ENCODE measurements at places on chromosomes 1 and 21.

DNA sequence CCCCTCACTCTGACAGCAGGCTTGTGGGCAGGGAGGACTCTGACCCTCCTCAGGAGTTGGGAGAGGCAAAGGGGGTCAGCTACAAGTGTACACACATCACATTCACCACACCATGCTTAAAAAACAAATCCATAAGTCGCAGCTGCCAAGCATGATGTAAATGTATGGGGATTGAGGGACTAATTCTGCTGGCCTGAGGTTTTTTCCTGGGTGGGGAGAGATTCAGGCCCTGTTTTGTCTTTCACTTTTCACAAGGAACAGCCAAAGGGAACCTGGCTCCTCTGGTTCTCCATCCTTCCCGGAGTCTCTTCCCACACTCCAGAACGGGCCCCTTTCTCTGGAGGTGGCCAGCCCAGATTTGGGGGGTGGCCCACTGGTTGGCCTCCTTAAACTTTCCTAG, 1.3 kb upstream of the MTARC2 start:
- no peak for DNase-seq

- no peak for DNase-seq
Observed at GRCh38 chr1:67333603-67334002, 25.9 kb downstream of the IL12RB2 start.

DNA sequence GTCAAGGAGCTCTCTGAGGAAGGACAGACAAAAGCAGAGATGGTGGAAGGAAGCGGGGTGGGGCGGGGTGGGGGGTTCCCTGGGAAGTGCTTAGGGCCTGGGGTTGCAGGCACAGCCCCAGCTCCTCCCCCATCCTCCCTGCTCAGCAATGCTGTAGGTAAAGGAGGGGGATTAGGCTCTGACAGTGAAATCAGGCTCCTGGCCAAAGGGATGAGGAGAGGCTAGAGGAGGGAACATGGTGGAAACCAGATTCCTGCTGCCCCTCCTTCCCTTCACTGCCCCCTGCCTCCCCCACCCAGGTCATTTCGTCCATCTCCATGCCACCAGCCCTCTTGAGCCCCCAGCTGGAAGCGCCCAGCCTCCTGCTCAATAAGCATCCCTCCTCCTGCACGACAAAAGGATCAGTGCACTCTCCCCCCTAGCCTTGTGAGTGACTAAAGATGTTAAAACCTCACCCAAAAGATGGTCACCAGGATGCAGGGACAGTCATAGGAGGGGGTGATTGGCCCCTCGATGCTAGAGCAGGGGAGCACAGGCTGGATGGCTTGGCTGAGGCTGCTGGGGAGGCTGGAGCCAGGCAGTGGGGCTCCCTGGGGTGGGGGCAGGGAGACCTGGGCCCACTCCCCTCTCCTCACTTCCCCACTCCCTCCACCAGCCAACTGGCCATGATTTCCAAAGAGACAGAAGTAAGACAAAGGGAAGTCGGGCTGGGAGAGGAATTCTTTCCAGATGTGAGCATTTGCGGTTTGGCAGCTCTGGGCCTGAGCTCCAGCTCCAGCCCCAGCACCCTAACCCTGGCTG, 2.2 kb upstream of the CRABP2 start:
- DNase-seq, result no peak

GRCh38 chr1:110476028-110476765, 25.2 kb downstream of the PROK1 start:
- no peak for DNase-seq

DNA sequence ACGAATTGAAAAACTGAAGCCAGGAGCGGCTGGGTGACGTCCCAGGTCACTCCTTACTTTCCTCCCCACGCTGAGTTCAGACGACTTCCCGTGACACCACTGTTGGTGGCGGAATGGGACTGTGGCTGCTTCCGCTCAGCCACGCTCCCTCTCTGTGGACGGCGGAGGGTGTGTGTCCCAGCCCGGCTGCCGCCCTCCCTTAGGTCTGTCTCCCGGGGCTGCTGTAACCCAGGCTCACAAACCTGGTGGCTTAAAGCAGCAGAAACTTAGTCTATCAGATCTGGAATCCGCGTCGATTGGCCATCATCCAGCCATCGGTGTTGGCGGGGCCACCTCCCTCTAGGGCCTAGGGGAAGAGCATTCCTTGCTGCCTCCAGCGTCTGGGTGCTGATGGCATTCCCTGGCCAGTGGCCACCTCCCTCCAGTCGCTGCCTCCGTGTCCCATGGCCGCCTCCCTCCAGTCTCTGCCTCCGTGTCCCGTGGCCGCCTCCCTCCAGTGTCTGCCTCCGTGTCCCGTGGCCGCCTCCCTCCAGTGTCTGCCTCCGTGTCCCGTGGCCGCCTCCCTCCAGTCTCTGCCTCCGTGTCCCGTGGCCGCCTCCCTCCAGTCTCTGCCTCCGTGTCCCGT, 17.5 kb downstream of the TRPM2 start:
- DNase-seq, result no peak

- DNase-seq, result no peak
Observed at GRCh38 chr1:47340227-47340626, 6.6 kb downstream of the CMPK1 start.

DNA sequence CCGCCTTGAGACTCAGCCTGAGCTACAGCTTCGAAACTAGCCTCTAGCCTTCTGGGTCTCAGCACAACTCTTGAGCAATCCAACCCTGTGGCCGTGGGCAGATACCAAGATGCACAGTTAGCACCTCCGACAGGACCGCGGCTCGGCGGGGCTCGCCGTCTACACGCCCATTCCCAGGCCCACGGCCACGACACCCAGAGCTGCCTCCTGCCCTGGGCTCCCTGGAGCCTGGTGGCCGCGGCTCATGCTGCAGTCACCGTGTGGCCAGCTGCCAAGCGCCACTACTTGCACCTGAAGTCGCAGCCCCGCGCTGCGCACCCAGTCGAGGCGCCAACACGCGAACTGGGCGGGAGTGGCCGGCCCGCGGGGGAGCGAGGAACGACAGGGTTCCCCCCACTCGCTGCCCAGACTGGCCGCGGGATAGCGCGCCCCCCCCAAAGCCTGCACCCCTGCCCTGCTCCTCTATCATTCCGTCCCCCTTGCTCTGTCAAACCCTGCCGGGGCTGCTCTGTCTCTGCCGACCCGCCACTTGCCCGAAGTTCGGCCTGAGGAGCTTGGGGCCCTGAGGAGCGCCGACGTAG, 729 bp upstream of the CDCA8 start:
- peak; percentile 30 for DNase-seq

DNA sequence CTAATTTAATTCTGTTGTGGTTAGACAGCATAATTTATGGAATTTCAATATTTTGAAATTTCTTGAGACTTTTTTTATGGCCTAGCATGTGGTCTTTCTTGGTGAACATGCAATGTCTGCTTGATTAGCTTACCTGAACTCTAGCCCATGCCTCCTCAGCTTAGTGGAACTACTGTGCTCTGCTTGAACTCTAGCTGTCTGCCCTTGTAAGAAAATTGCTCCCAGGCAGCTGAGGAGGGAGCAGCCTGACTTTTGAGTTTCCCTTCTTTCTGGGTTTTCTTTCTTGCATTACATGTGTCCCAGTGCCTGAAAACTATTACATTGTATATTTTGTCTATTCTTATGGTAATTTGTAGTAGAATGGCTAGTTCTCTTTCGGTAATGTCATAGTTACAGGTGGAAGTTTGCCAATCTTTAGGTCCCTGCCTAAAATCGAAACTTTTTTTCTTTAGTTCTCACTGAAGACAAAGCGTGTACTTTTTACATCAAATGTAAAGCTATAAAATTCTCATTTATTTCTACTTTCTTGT, 105.3 kb downstream of the MAST2 start:
- DNase-seq, result no peak

- no peak for DNase-seq
Observed at GRCh38 chr1:223745731-223746130, 33.4 kb downstream of the CAPN2 start.

DNA sequence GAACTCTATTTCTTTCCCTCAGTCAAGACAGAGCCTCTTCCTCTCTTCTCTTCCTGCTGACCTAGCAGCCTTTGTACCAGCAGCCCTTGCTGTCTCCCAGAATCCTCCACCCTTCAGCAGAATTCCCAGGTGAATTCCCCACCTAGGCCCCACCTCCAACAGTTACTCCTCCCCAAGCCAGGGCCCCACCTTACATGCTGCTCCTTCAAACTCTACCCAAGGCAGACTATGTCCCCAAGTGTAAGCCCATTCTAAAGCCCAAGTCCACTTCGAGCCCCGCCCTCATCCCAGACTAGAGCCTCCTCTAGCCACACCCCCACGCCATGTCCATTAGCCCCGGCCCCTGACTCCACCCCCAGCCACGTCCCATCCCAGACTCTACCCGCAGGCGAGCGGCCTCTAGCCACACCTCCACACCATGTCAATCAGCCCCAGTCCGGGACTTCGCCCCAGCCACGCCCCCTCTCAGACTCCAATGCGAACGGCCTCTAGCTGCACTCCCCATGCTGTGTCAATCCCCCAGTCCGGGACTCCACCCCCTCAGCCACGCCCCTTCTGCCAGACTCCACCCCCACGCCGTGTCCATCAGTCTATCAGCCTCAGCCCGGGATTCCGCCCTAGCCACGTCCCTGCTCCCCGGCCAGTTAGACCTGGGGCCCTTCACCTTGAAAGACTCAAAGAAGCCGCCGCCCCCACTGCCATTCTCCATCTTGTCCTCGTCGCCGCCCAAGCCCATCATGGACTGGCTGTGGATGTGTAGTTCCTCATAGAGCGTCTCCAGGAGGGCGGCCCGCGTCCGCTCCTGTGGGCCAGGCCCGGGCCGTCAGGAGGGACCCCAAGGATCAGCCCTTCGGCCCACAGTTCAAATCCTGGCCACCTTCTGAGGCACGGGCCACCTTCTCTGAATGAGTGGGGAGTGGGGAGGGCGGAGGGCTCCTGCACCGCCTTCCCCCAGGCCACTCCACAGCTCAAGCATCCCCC, 61.3 kb downstream of the RAP1GAP start:
- peak; percentile 44 for DNase-seq

GRCh38 chr1:152169366-152170025, 10.5 kb upstream of the RPTN start:
- no peak for DNase-seq

GRCh38 chr1:22053861-22054770, 1.6 kb downstream of the CDC42 start:
- no peak for DNase-seq

- no peak for DNase-seq
Observed at GRCh38 chr1:227042292-227042691, 102.2 kb downstream of the COQ8A start.

DNA sequence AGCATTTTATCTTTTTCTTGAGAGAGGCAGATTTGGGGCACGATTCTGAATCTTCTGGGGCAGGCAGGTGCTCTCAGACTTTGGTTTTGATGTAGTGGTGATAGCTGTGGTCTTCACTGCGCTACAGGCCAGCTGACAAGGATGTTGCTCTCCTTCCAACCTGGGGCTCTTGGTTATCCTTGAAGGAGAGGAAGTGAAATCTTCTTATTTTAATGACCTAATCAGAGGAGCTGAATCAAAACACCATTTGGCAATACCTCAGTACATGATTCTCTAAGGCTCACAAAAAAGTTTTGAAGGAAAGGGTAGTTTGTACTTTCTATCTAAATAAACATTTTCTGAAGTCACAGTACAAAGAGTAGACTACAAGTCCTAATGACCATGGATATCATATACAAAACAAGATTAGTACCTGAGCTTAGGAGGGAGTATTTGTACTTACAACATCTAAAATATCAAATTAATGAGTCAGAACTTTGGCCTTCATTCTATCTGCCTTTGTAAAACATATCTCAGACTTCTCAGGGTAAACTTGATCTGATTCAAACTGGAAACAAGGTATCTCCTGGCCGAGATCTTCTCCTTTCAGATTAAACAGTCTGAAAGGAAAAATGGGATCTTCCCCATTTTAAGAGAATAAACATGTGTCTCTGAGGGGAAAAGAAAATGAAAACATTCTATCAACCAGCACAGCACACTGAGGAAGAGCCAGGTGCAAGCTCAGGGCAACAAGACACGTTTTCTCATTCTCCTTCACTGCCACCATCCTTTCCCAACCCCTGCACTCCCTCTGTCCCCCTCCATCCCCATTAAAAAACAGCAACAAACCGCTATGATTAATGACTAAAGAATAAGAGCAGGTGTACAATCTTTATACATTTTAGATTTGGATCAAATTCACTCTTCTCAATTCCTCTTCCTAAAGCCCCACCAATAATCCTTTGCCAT, 69.2 kb downstream of the SH3GLB1 start:
- no peak for DNase-seq

DNA sequence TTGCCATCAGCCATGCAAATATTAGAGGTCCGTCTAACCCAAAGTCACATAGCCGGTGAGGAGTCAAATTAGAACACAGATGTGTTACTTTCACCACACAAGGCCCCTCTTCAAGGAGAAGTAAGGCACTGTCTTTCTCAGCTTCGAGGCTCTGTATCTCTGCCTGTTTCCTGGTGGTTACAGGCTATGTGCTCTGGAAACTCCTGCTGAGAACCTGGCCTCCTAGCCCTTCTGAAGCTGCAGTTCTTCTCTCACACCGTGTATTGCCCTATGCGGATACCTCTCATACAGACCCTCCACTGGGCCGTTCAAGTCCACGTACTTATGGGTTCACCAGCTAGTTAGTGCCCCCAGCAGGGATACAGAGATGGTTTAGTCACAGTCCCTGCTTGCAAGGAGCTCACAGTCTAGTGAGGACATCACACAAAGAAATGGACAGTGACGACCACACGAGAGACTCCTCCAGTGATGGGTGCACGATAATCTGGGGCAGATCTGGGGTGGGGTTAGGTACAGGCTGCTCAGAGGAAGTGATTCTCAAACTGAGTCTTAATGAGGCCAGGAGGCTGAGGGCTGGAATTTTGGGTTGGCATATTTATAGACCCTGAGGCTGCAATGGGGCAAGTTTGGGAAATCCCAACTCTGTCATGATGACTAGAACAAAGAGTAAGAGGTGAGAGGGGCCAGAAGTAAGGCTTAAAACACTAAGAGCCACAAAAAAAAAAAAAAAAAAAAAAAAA, 22.8 kb upstream of the ELOA start:
- no peak for DNase-seq

GRCh38 chr1:217899614-217900013, 268.5 kb downstream of the SPATA17 start:
- DNase-seq, result no peak

DNA sequence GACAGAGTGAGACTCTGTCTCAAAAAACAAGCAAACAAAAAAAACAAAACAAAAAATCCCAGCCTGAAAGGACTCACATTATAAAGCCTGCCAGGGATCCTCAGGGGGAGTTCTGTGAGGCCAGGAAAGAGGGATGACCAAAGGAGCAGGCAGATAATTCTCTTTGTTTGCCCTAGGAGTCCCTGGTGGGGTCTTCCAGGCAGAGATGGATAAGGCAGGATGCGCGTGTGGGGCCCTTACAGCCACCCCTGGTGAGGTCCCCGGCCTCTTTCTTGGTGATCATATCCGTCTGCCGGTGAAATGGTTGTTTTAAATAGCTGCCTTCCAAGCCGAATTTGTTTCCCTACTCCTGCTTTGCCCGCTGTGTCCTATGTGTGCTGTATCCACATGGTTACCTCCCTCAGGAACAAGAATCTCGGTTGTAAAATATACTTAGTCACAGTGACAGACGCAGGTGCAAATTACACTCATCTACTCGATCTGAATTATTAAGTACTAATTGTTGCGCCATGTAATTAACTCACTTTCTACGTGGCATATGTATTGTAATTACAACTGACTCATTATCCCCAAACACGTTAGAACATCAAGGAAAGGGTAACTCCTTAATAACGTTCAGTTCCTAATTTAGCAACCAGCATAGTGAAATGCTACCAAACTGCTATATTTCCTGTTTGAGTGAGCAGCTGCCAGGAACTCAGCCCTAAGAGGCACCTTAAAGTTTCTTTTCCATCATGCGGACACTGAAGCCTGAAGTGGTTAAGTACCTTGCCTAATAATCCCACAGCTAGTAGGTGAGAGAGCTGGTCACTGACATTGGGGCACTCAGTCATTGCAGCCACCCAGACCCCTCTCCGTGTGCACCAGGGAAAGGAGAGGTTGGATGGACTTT, 106.4 kb downstream of the ZSCAN20 start:
- peak; percentile 53 for DNase-seq

GRCh38 chr1:162359523-162360236, 17.0 kb downstream of the SPATA46 start:
- DNase-seq, result no peak
